ENCODE measurements at places on chromosomes 13 and 19.

- DNase-seq: no peak
Observed at GRCh38 chr19:16772841-16773240, 53.2 kb downstream of the NWD1 start.

- DNase-seq: no peak
Observed at GRCh38 chr13:19239114-19239860, 57.7 kb upstream of the TUBA3C start.

- no peak for DNase-seq
Observed at GRCh38 chr13:108681986-108682575, 52.7 kb downstream of the MYO16 start.

GRCh38 chr13:46050771-46051170, 1.8 kb downstream of the ZC3H13 start:
- DNase-seq: no peak

- no peak for DNase-seq
Observed at GRCh38 chr13:112629161-112629560, 41.2 kb upstream of the TUBGCP3 start.

DNA sequence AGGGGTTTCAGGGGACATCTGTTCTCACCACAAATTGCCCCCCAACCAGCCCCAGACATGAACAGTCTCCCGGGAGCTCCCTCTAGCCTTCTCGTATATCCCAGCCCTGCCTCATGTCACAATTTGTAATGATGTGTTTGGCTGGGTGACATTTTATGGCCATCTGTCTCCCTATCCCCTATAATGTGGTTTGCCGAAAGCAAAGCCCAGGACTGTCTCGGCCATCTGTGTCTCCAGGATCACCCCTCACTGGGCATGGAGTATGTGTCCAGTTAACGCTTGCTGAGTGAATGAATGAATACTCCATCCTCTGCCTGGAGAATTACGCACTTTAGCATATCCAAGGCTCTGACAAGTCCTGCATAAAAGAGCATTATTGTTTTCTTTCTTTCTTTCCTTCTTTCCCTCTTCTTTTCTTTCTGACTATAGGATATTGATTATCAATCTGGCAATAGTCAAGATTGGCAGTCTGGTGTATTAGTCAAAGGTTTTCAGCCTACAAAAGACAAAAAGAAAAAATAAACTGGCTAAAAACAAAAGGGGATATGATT, 15.1 kb downstream of the HPN start:
- no peak for DNase-seq

DNA sequence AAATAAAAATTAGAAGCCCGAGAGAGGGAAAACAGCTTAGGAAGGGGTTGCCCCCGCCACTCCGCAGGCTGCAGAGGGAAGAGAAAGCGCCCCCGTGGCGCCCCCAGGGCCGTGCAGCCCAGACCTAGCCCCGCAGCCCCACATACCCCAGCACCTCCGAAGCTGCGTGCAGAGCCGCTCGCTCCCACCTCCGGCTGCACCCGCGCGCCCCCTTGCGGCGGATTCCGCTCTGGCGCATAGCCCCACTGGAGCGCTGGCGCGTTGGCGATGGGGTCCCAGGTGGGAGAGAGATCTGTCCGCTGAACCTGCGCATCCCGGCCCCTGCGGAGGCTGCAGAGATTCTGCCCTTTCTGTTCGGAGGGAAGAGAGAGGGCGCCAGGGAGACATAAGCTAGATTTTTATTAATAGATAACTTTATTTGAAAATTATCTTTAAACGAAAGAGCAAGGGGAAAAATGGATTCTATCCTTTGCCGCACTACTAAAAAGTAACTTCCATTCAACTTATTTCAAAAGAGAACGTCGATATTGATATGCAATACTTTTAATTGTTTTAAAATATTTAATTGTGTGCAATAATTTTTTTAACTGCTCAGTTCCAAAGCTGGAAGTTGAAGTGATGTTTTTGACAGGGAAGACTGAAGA, 11.7 kb upstream of the CLN5 start:
- no peak for DNase-seq

DNA sequence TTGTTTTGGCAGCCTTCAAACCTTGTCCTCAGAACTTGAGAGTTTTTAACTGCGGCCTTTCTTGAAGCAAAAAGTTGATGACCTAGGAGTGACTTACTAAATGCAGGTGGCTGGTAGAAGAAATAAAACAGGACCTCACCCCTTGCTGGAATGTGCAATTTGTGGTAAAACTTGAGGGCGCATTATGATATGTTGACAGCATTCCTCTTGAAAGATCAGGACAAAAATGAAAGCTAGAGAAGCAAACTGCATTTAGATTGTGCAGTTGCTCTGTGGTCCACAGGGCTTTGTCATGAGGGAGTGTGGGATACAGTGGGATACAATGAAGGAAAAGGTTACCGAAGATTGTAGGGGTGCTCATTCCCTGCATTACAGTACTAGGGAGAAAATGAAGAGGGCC, 504.2 kb downstream of the GPC6 start:
- no peak for DNase-seq

DNA sequence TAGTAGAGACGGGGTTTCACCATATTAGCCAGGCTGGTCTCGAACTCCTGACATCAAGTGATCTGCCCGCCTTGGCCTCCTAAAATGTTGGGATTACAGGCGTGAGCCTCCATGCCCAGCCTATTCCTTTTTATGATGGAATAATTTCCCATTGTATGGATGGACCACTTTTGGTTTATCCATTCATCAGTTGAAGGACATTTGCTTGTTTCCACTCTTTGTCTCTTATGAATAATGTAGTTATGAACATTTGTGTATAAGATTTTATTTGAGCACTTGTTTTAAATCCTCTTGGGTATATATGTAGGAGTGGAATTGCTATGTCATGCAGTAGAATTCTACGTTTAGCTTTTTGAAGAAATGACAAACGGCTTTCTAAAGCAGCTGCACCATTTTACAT, 23.3 kb downstream of the FBXO27 start:
- no peak for DNase-seq

DNA sequence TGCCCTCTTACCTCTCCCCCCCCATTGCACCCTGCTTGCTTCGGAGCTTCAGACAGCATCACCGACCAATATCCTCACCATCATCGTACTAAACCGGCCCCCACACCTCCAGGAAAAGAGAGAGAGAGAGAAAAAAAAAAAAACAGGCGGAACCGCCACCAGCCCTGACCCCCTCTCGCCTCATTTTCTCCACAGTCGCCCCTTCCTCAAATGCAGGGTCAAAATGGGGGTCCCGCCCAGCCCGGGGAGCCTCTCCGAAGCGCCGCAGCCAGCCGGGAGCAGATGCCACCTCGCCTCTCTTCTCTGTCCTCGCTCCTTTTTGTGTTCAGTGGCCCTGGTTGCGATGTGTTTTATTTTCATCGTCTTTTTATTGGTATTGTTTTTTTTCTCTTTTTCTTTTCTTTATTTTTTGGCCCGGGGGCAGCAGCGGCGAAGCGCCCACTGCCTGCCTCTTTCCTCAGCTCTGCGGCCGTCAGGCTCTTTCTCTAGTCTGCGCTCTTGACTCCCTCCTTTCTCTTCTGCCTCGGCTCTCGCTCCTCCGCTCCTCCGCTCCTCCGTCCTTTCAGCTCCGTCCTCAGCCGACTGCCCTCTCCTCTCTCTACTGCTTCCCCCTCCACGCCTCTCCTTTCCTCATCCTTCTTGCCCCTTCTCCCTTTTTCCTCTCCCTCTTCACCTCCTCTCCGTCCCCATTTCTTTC, 41.4 kb downstream of the DEDD2 start:
- DNase-seq: no peak

- no peak for DNase-seq
Observed at GRCh38 chr19:39194832-39195542, 1.8 kb upstream of the NCCRP1 start.

DNA sequence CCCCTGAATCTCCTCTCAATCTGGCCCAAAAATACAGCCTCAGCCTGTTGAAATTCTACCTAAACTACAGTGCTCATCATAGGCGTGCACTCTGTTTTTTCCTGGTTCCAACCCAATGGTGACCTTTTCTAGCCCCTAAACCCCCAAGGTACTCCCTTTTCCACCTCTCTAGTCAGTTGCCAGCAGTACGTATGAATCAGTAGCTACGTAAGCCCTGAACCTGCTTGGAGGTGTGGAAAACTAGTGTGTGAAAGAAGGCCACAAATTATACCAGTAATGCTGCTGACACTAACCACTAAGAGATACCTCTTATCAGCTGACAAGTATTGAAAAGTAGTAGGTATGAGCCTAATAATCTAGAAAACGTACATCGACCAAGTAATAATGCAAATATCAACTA, 60.9 kb downstream of the FOXO1 start:
- no peak for DNase-seq

GRCh38 chr19:1874554-1875185, 10.6 kb downstream of the ABHD17A start:
- no peak for DNase-seq

GRCh38 chr13:83740622-83741021, 141.7 kb downstream of the SLITRK1 start:
- DNase-seq: no peak

DNA sequence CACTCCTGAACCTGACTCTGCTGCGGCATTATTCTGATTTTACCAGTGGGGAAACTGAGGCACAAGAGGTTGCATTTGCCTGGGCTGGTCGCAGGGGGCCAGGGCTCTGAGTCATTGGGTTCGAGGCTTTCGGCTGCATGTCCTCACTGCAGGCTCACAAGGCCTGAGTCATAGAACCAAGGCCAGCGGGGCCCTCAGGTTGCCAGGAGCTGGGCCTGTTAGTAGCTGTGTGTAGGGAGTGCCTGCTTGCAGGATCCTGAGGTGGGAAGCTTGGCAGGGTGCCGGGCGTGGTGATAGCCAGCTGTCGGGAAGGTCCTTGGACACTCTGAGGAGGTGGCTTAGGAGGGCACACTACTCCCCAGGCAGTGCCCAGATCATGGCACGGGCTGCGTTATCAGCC, 21.6 kb upstream of the F2RL3 start:
- no peak for DNase-seq

DNA sequence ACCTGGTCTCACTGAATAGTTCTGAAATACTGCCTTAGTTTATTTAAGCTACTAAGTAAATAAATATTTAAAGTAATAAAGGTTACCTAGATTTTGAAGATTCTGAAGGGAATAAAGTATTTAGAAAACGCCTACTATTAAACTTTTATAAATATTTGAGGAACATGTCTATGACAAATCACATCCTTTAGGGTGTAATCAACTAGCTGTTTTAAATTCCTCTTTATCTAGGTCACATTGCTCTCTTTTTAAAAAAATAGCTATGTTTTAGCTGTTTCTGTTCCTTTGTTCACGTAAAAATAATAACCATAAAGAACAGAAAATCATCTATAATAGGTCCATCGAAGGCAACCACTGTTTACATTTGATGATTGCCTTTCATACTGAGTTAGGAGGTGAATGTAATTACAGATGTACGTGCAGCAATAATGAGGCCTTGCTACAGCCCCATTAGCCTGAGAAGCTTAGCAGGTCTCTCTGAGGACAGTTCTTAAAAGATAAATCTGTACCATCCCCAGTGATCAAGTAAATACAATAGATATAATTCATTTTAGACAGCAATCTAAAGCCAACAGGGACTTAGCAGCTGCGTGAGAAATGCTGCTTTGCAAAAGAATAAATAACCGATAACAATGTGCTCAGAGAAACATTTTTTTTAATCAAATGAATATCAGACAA, 449.5 kb downstream of the LIG4 start:
- no peak for DNase-seq

- DNase-seq: peak; percentile 66
Observed at GRCh38 chr19:1102407-1103131, 1.2 kb upstream of the GPX4 start.

DNA sequence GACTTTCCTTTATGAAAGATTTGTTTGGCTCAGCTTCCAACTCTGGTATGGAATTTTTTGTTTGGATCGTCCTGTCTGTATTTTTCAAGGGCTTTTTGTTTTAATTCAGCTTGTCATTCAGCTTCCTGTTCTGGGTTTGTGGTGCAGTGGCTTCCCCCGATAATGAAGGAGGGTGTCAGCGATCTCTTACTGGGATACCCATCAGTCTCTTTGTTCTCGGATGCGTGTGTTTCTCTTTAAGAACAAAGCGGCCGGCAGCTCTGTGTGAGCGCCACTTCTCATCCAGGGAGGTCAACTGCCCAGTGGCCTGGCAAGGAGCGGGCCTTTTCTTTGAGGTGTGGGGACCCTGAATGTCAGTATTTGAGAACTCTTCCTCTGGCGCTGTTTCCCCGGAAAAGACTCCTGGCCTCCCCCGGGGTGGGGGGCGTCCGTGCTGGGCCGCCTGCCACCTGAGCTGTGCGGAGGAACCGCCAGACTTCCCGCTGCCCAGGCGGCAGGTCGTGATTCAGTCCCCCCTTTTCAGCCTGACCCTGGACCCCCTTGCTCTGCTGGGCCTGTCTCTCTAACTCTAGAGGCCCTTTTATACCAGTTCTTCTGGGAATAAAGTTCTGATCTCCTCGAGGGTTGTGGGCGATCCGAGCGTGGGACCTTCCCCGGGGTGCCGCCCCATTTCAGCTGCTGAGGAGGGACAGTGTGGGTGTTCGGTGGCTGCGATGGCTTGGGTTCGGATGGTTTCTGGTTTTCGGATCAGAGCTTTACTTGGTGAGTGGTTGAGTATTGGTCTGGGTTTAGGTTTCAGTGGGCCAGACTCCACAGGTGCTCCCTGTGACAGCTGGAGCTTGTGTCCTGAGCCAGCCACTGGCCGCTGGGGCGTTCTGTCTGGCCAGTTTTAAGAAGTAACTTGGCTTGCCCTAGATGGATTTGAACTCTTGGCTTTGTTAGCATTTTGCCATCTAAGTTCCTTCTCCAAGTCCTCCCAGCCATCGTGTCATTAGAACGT, 3.4 kb downstream of the SF3A2 start:
- no peak for DNase-seq

DNA sequence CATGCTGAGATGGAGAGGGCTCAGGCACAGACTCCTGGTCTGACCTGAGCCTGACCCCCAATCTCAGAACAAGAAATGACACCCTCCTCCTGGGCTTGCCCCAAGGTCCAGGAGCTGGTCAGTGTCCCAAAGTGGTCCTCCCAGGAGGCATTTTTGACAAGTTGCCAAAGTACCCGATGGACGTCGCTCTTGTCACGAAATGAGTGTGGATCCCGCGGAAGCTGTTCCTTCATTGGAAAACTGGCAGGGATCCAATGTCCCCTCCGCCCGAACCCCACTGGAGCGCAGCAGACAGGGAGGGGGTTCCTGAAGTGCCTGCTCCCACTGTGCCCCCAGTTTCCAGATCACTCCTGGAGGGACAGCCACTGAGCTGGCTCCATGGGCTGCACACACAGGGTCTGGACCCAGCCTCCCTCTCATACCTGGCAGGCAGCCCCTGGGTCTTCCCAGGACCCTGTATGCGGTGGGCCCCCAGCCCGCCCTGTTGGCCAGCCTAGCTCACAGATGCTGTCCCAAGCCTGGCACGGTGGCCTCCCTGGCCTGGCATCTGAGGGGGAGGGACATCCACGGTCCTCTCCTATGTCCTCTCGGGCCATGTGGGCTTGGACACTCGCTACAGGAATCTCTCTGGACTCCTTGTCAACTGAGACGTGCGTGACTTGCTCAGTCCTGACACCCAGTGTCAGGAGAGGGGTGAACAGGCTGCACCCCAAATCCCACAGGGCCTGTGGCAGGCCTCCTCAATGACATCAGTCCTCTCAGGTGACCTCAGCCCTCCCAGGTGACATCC, 12.8 kb upstream of the ZNF14 start:
- no peak for DNase-seq

Data from GM12864 (cell line).